Activated CD4-positive, alpha-beta T cell treated with anti-CD3 and anti-CD28 coated beads, Interleukin-2, amount 50 U/mL, for 1 hour (primary cell): ENCODE measurements at places on chromosomes 16 and 17.

GRCh38 chr16:89309438-89310122 lies 92.1 kb downstream of the ZNF778 start:
- DNase-seq: no peak

DNA sequence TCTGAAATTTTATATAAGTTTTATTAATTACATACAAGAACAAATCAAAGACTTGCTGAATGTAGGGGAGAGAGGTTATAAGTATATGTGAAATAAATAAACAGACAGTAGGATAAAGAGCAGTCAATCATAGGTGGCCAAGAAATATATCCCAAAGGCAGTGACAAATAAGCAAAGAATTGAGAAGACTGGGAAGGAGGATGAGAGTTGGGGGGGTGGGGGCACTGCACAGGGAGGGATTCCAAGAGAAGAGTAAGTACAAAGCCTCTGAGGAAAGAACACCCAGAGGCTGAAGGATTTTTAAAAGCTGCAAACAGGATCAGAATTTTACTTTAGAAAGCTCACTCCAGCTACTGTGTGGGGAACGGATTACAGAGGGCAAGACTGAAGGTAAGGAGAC lies 2.8 kb downstream of the PELP1 start:
- no peak for DNase-seq

DNA sequence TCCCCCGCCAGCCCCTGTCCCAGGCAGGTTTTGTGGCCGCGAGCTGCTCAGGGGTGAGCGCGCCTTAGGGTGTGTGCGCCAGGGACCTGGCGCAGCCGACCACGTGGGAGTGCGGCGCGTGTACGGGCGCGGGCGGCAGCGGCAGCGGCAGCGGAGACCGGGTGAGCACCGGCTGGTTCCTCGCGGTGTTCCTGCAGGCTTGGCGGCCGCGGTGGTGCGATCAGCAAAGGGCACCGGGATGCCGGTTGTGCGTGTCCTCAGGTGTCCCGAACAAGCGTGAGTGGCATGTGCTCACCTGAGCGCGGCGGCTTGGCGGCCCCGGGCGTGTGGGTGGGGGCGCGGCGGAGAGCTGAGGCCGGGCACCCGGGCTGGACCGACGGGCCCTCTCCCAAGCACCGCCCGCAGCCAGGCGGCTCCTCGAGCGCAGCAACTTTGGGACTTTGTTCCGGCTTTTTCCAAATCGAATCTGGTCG lies 381 bp upstream of the HSD11B2 start:
- peak; percentile 23 for DNase-seq

DNA sequence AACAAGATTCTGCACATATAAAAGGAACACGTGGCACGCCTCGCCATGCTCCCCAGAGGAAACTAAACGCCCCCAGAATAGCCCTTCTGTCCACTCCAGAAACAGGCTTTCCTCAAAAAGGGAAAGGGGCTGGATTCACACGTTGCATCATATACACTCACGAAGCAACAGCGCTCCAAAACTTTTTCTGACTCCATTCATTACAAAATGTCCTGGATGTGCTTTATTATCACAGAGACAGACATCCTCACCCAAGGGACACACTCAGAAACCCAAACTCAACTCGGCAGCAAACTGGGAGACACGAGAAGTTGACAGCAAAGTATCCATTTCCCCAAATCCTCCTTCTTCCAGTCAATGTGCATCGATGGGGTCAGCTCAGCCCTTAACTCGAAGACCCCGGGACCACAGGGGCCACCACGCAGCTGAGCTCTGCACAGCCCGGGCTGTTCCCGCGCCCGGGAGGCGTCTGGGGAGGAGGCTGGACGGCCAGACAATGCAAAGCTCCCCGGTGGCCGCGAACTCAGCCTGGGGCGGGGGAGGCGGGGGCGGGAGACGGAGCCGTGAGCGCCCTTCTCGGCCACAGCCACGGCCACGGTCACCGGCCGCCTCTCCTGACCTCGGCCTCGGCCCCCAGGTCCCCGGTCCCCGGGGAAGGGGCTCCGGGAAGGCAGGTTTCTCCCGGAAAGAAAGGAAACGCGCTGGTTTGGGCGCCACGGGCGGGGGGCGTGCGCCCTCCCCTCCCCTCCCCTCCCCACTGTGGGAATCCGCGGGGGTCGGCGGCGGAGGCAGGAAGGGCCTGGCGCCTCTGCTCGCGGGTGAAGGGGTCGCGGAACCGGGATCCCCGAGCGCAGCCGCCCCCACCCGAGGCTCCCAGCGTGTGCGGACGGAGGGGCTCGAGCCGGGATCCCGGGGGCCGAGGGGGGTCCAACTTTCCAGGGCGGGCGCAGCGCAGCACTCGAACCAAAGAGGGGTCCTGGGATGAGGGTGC lies 1.2 kb downstream of the NXN start:
- no peak for DNase-seq

- DNase-seq: no peak
Observed at GRCh38 chr16:1297018-1297696, 12.3 kb upstream of the UBE2I start.

- DNase-seq: no peak
Observed at GRCh38 chr17:44277976-44278375, 10.0 kb upstream of the SLC4A1 start.

DNA sequence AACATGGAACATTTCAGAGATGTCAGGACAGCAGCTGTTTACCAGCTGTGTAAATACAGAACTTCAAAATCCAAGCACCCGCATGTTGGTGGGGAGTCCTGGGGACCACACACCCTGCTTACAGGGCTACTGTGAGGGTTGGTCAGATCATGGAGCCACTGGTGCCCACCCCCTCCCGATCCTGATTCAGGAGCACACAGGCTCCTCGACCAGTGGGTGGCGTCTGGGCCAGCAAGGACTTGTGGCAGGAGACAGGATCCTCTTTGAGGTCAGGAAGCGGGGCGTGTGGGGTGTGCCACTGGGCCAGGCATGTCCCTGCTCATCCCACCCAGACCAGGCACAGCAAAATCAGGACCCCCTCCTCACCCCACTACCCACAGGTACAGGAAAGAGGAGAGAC lies 83.6 kb downstream of the SDK2 start:
- DNase-seq: no peak

DNA sequence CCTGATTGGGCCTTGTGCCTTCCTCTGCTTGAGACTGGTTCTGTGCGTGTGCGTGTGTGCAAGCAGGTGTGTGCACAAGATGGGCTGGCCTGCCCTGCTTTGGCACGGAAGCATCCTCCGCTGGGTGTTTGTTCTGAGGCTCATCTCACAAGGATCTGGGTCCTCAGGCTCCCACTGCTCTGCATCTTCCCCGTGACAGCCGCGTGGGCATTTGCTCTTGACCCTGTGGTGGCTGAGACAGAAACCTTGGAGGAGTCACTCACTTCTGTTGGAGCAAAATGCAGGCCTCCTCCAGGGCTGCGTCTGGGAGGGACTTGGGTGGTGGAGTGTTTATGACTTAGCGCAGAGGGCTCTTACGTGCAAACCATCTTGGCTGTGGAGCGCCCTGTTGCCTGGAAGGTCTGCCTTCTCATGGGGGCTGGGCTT lies 119.2 kb downstream of the RPTOR start:
- peak; percentile 29 for DNase-seq
